Smooth muscle cell of trachea (primary cell): ENCODE measurements at places on chromosomes 1 and 21. TPM values are rescaled to one million over a fixed set of nuclear protein-coding genes. Genes with fewer than 3 reads are reported as not detected.

The PLEKHN1 gene
- 0.33 and 0.58 TPM in 2 replicates for total RNA-seq

The SYNJ1 gene
- 7.1 and 10.6 TPM in 2 replicates for total RNA-seq

The NTMT2 gene
- not detected in 2 replicates for total RNA-seq

The SERTAD4 gene
- 0.17 and 0.29 TPM in 2 replicates for total RNA-seq

The TMEM269 gene
- 0.15 and 0.17 TPM in 2 replicates for total RNA-seq

The ATP8B2 gene
- total RNA-seq, result 211 and 445 TPM in 2 replicates

The SUMO3 gene
- 92.6 and 145 TPM in 2 replicates for total RNA-seq

The LCE3D gene
- not detected in 2 replicates for total RNA-seq

The LCE1A gene
- total RNA-seq, result not detected in 2 replicates

The SERPINC1 gene
- total RNA-seq, result 0.17 TPM in 1 of 2 replicates, not detected in the other

The PLPP3 gene
- total RNA-seq, result 265 and 554 TPM in 2 replicates

The CLCC1 gene
- total RNA-seq, result 37.7 and 44.5 TPM in 2 replicates

The SYT2 gene
- total RNA-seq, result under 0.01 TPM in 1 of 2 replicates, not detected in the other

The IQGAP3 gene
- 3.8 and 50.3 TPM in 2 replicates for total RNA-seq

The UQCRHL gene
- 1.2 and 2.0 TPM in 2 replicates for total RNA-seq

The GBP5 gene
- 0.17 and 0.87 TPM in 2 replicates for total RNA-seq

The KLHDC9 gene
- total RNA-seq, result 1.9 and 4.5 TPM in 2 replicates

The S100A8 gene
- total RNA-seq, result not detected in 2 replicates

The RAD54L gene
- total RNA-seq, result 0.50 and 7.4 TPM in 2 replicates

The MYBPH gene
- total RNA-seq, result 0.15 and 2.2 TPM in 2 replicates

The TFF2 gene
- total RNA-seq, result not detected in 2 replicates

The TMEM234 gene
- 20.5 and 22.3 TPM in 2 replicates for total RNA-seq

The LRRN2 gene
- not detected in 2 replicates for total RNA-seq

The USH2A gene
- under 0.01 TPM in 1 of 2 replicates, not detected in the other for total RNA-seq

The TFF1 gene
- total RNA-seq, result not detected in 2 replicates

The ADGRL4 gene
- total RNA-seq, result 6.9 and 23.3 TPM in 2 replicates
